Effector CD4-positive, alpha-beta T cell (primary cell): ENCODE measurements at places on chromosomes 5 and 9.

- no peak for DNase-seq
These were observed 24.8 kb downstream of the NIPAL4 start for GRCh38 chr5:157484768-157485167.

- no peak for DNase-seq
These were observed 45.5 kb downstream of the ECPAS start for GRCh38 chr9:111438541-111439235.

- no peak for DNase-seq
These were observed 54.7 kb upstream of the UBAC1 start for GRCh38 chr9:136015656-136016571.

DNA sequence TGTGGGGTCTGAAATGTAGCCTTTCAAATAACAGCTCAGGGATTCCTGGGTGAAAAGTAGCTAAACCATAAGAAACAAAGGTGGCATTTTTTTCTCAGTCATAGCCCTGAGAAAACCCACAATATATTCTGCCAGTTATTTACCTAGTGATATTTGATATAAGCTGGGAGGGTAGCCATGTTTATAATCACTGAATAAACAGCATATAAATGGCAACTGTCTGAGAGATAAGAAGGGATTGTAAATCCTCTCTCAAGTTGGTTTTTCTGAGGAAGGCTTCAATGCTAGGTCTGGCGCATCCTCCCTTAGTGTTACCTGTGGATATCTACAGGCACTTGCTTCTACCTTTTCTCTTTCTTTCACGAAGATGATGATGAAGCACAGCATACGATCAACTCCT, 1080.5 kb upstream of the DMAC1 start:
- no peak for DNase-seq

DNA sequence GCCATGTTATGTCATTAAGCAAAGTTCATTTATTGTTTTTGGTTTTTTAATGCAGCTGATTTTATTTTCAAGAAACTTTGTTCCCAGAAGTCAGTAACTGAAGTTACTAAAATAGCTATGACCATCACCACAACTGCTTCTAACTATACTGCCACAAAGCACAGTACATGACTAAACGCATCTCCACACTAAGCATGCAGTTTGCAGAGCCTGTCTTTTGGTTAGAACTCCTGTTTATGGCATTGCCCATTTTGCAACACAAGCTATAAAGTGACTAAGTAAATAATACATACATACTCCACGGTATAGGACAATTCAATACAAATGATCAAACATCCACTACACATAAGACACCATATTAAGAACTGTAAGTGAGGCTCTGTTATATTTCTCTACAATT, 109.7 kb downstream of the MLLT3 start:
- no peak for DNase-seq

DNA sequence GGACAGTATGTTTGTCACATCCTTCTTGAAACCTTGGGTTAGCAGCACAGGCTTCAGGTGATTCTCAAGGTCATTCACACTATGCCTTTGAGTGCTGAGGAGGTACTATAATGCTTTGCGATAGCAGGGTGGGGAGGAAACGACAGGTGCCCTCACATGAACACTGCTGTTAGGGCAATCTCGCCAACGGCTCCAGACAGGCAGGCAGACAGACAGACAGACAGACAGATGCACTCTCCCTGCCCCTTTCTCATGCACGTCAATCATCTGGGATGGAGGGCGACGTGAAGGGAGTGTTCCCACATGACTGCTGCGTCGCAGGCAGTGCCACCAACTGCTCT, 82.9 kb downstream of the RAPGEF1 start:
- peak; percentile 22 for DNase-seq

DNA sequence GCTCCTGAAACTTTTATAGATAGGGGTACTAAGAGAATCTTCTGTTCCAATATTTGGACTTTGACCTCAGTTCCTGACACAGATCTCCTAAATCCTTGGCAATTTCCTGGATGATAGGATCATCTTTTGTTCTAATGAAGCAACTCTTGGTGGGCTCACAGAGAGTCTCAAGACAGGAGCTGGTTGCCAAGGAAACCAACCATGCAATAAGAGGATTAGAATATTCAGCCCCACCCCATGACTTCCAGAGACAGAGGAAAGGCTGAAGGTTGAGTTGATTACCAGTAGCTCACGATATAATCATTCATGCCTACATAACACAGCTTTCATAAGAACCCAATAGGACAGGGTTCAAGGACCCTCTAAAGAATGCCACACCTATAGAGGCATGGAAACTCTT, 2050.2 kb upstream of the CDH6 start:
- no peak for DNase-seq

DNA sequence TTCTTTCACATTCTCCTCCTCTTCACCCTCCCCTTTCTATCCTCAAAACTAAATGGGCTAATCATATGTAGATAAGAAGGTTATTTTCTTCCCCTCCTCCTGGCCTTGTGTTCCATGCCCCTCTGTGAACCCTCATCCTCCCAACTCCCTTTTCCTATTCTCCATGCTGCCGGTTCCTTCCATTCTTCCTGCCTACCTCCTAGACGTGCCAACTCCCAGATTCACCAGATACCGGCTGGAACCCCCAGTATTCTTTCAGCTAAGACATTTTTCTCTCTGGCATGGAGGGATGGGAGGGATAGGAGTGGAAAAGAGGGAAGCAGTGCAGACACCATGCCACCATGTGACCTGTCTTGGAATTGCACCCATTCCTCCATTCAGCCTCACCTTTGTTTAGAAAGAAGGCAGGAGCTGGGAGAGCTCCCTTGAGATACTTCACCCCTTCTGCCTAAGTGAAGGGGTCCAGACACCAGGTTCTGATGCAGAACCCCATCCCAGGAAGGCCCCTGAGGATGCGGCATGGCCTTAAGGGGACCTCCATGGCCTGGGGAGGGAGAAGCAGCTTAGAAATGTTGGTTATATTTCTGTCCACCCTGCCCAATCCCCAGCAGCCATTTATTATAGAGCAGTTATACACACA, 4.8 kb downstream of the DNAJB5 start:
- no peak for DNase-seq

- peak; percentile 58 for DNase-seq
These were observed 5.4 kb upstream of the FOXI1 start for GRCh38 chr5:170100066-170100943.

DNA sequence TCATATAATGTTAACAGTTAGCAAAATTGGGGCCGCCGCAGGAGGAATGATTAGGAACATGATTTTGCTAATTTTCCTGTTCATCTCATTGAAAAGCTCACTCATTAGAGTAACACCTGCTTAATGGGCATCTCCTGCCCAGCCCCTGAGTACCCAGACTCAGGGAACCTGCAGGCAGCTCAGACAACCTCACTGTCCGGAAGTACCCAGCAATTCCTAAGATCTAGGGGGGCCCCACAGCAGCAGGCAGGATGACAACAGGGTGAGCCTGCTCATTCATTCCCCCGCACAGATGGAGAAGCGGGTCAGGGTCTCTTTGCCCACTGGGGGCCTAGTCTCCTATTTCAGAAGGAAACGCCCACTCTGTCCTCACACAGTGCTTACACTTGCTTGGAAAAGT, 12.6 kb downstream of the FAM78A start:
- no peak for DNase-seq

GRCh38 chr9:87783180-87783579, 57.3 kb downstream of the CTSL start:
- no peak for DNase-seq

DNA sequence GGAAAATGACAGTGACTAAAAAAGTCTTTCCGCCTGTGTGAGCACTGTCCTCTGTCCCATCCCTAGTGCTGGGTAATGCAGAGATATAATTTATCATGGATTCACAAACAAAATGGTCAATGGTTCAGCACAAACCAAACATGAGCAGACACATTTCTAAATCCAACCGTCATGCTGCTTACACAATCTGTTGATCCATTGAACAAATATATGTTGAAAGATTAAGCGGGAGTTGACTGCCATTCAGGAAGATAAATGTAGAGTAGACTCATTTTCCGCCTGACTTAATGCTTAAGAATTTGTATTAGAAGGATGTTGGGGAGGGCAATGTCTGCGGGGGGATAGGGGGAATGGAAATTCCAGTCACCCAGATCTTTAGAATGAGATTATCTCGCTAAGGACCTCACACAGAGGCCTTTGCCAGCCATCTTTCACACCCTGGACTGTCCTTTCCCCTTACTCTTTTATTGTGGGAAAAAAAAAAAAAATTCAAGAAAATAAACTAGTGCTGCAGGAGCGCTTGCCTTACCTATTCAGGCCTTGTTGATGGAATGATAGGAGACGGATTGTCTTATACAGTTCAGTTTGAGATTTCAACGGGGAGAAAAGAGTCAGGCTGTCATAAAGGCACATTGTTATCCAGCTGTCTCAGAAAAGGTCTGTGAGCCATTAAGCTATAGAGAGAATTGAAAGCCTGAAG, 153.7 kb downstream of the TLE1 start:
- no peak for DNase-seq

DNA sequence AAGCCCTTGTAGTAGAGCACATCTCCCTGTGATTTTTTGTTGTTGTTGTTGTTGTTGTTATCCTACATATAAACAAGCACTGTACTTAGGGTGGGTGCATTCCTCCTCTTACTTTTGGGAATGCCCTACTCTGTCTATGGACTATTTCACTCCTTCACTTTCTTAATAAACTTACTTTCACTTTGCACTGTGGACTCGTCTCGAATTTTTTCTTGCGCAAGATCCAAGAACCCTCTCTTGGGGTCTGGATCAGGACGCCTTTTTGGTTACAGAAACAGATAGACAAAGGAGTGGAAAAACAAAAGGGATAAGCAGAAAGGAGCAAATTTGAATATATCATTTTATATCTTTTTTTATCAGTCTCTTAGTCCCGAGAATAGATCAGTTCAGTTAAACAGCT, 14.4 kb upstream of the PAIP1 start:
- no peak for DNase-seq

GRCh38 chr9:104810421-104811339, 46.8 kb downstream of the NIPSNAP3B start:
- DNase-seq = no peak

- DNase-seq = no peak
These were observed 199.0 kb upstream of the MVB12B start for GRCh38 chr9:126127591-126127990.

- peak; percentile 73 for DNase-seq
These were observed 57.7 kb downstream of the DUSP1 start for GRCh38 chr5:172713113-172713808.

- no peak for DNase-seq
These were observed 17.6 kb upstream of the SNX2 start for GRCh38 chr5:122757285-122757684.

GRCh38 chr9:112531666-112532282, 45.1 kb downstream of the KIAA1958 start:
- no peak for DNase-seq

GRCh38 chr5:39441838-39442237, 17.1 kb upstream of the DAB2 start:
- no peak for DNase-seq

- DNase-seq = no peak
These were observed 6.3 kb downstream of the EXD3 start for GRCh38 chr9:137416563-137417151.

- no peak for DNase-seq
These were observed 6.9 kb upstream of the ZBTB5 start for GRCh38 chr9:37471942-37472684.

DNA sequence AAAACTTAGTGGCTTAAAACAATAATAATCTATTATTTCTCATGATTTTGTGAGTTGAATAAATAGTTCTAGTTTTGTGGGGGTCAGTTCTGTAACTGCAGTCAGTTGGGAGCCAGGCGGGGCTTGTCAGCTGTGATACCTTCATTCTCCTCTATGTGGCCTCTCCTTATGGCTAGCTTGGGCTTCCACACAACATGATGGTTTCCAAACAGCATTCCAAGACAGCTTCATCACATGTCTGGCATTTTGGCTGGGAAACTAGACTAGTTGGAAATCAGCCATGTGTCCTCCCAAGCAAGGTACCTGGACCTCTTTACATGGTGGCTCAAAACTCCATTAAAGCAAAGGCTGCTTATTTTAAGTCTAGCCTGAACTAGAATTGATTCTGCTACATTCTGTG, 61.4 kb upstream of the RANBP3L start:
- DNase-seq = no peak

GRCh38 chr5:151820271-151820670, 48.5 kb downstream of the G3BP1 start:
- DNase-seq = no peak

DNA sequence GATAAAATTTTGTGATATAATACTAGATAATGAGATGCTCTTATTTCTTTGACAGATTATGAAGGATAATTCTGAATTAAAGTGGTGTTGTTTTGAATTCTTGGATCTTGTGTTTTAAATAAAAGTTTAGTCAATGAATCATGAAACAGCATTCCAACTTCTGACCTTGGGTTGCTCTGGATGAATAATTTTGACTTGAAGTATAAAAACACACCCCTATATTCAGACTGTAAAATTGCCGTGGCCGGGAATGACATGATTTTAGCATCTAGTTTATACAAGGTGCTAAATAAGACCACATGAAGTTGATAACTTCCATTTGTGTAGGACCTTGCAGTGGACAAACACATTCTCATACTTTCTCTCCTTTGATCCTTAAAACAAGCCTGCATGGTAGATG, 67.2 kb upstream of the DAP start:
- no peak for DNase-seq

DNA sequence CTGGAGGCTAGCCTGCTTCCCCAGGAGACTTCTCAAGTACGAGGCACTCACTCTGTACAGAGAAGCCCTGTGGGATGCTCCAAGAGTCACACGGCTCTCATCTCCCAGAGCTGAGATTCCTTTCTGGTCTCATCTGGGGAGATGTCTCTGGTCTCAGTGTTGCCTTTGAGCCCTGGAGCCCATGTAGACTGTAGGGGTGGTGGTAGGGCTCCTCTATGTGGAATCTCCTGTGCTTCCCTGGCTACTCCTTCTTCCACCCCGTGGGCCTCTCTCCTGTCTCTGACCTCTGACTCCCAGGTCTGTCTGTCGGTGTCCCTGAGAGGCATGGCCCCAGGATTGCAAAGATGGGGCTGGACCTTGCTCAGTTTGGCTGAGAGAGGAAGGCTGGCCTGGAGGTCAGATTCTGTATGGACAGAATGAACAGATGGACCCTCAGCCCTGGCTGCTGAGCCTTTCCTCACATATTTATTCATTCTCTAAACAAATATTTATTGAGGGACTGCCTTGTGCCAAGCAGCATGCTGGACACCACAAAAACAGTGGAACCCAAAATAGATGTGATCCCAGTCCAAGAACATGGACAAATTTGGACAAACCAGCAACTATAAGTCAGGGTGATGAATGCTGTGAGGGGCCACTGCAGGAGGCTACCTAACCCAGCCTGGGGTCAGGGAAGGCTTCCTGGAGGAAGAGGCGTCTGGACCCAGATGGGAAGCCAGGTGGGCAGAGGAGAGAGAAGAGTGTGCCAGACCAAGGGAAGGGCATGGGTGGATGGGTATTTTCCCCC, 2.6 kb downstream of the CCL19 start:
- no peak for DNase-seq
